ENCODE measurements at places on chromosomes 5 and 9.

DNA sequence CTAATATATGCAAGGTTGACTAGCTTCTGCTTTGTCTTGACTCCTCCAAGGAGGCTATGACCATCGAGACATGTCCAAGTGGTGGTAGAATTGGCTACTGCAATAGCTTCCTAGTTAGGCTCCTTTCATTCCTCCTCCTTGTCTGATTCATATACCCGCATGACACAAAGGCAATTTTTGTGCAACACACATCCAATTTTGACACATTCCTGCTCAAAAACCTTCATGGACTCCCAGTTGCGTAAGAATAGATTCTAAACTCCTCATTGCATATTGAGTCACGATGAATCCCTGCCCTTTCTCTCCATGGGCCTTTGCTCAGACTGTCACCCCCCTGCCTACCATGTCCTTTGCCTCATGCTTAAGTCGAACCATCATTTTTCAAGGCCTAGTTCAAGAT is 344.5 kb downstream of the ACTL7B start:
- DNase-seq: no peak

DNA sequence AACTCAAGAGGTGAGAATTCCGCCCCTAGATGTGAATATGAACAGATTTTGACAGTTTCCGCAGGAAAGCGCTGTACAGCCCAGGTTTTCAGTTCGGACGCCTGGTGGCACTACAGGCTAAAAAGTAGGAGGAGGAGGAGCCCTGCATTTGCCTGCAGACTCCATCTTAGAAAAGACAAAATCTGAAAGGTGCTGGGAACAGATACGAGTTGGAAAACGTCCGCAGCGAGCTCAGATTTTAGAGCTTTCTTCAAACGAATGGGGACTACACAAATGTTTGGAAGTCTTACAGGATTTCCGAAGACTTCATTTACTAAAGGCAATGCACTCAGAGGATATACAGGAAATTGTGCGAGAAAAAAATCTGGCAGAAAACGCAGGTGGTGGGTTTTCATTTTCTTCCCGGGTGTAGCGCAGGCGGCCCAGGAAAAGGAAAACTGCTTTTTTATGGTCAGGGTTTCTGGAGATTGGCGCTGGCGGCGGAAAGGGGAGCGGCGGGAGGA is 9.9 kb upstream of the PCDHB2 start:
- DNase-seq: peak; percentile 38

- DNase-seq: no peak
Measured at GRCh38 chr5:103433211-103433610, 129.4 kb downstream of the NUDT12 start.

DNA sequence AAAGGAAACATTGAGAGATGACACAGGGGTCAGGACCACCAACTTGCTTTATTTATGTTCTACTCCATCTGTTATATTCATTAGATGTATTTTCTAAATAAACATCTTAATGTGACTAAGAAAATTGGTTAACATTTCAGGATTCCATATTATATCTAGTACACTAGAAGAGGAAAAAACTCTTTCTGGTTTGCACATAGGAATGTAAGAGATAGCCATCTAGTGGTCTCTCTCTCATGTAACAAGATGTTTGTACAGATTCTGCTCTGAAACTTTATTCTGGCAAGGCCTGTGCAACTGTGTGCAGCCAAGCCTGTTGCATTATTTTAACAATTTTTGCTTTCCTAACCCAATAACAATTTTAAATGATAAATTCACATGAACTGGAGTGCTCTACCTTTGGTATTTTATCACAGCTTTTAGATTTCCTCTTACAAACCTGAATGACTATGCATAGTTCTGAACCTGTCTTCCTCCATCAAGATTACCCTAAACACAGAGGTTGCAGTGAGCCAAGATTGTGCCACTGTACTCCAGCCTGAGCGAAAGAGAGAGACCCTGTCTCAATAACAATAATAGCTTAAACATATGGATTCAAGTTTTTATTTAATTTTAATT is 148.2 kb downstream of the GIN1 start:
- DNase-seq: no peak

DNA sequence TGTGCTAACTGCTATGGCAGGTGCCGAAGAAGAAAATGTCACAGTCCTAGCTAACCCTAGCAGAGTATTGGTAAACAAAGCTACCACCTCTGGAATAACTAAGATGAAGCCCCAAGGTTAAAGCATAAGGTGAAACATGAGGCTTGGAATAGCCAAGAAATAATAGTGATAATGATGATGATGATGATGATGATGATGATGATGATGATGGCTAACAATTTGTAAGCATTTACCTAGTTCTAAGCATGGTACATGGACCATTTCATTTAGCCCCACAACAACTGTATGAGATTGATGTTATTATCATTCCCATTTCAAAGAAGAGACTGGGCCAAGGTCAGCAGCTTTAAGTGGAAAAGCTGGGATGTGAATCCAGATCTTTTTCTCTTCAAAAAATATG is 35.3 kb downstream of the SH3RF2 start:
- DNase-seq: no peak

- DNase-seq: no peak
Measured at GRCh38 chr9:72952381-72952690, 517 bp downstream of the ALDH1A1 start.

GRCh38 chr5:19125956-19126713 is 861.9 kb downstream of the CDH18 start:
- DNase-seq: no peak

DNA sequence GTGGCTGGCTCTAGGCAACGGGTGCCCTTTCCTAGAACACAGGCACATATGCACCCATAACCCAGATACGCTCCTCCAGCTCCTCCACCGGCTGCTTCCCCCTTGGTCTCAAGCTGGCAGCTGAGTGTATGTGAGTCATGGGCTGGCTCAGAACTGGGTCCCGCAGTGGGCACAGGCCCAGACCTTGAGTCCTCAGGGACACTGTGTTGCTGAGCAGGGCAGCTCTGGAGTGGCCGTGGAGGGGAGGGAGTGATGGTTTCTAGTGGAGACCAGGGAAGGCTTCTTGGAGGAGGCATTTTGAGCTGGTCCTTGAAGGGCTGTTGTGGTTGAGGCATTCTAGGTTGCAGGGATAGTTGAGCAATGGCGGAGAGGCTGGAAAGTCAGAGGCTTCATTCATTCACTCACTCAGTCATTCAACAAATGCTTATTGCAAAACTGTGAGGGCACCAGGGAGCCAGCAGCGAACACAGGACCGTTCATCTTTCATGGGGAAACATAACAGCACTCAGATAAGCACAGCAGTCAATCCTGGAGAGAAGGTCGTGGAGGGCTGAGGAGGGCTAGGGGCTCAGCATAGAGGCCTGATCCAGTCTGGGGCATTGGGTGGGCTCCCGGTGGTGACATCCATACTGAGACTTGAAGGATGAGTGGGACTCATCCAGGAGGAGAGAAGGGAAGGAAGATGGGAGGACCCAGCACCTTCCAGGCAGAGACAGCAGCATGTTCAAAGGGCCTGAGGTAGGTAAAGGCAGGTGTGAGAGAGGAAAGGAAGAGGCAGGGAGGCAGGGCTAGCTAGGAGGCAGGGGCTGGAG is 2.4 kb downstream of the BBLN start:
- no peak for DNase-seq

- no peak for DNase-seq
Measured at GRCh38 chr9:75937521-75938258, 47.2 kb downstream of the PCSK5 start.

- DNase-seq: no peak
Measured at GRCh38 chr5:167861129-167861927, 430.1 kb upstream of the WWC1 start.

GRCh38 chr9:36163049-36163785 is 6.0 kb upstream of the CCIN start:
- no peak for DNase-seq

GRCh38 chr5:78518365-78519197 is 130.0 kb downstream of the LHFPL2 start:
- no peak for DNase-seq

GRCh38 chr5:106755789-106756188 is 914.9 kb downstream of the EFNA5 start:
- DNase-seq: no peak

GRCh38 chr5:149280124-149280523 is 8.5 kb downstream of the AFAP1L1 start:
- DNase-seq: no peak

- no peak for DNase-seq
Measured at GRCh38 chr5:61572959-61573358, 240.9 kb downstream of the ZSWIM6 start.

DNA sequence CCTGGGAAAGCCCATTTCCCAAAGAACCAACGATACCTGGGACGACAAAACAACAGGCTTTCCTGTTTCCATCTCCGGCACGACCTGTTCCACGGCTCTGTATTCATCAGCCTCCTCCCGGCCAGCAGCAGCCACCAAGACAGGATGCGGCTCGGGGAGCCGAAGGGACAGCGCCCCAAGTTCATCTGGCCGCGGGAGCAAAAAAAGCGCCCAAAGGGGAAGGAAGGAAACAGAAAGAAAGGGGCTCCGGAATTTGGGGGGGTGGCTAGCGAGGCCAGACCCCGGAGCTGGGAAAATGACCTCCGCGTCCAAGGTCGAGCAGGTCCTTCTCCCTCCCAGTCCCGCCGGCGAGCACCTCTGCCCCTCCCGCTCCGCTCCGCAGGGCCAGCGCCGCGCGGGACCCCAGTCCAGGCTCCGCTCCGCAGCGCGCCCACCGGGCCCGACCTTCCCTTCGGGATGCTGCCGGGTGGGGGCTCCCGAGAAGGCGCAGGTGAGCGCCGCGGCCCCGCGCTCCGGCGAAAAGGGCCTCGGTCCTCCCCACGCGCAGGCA is 608 bp downstream of the ELOVL7 start:
- no peak for DNase-seq

DNA sequence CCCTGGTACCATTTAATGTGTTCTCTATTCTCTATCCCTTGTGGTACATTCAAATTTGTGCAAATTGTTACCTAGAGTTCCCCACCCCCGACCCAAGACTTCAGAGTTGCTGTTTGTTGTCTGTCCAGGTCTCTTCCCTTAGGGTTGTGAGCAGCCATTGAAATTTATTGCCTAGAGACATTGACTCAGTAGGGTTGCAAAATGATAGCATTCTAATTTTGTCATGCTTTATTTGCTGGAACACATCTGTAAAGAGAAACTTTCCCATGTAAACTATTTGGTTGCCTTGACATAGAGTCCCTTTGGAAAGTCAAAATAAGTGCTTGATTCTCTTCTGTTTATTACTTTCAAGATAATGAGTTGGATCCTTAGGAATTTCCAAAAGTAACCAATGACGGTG is 91.7 kb upstream of the KLF9 start:
- DNase-seq: no peak

DNA sequence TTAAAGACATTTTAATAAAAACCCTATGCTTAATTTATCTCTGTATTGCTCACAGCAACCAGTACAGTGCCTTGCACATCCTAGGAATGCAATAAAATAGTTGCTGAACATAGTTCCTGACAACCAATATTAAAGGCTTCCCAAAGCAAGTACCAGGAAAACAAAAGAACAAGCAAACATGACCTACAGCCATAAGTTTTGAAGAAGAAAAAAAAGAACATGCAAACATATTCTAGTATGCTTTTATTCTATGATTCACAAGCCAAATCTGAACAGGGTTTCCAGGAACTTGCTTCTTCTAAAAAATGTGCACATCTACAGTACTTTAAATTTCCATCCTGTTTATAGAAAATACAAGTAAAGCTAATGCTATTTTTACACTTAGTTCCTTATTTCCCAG is 4.5 kb downstream of the CEMIP2 start:
- no peak for DNase-seq

- no peak for DNase-seq
Measured at GRCh38 chr9:115882911-115883310, 270.7 kb upstream of the PAPPA start.

GRCh38 chr5:175159956-175160355 is 284.0 kb downstream of the DRD1 start:
- no peak for DNase-seq

- DNase-seq: no peak
Measured at GRCh38 chr5:102998224-102998623, 121.7 kb downstream of the GIN1 start.

DNA sequence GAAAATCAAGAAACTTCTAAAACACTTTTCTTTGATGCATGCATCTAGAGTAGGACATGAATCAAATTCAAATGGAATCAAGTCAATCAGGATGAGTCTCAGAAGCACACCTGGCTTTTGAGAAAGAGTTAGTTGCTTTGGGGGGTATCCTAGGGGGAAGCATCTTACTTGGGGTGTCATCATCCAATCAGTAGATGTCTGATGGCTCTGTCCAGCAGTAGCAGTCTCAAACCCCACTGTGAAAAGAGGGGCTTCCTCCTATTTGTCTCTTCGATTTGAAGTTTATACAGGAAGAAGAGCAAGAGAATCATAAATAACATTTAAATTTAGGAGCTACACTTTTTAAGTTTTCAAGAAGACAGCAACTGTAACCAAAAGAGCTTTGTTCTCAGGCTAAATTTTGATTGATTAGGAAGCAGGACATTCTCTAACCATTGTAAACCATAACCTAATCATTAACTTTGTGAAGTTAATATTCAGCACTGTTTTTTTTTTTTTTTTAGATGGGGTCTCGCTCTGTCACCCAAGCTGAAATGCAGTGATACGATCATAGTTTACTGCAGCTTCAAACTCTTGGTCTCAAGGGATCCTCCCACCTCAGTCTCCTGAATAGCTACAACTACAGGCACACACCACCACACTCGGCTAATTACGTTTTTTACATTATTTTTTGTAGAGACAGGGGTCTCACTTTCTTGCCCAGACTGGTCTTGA is 614.7 kb downstream of the CSNK1G3 start:
- DNase-seq: no peak

DNA sequence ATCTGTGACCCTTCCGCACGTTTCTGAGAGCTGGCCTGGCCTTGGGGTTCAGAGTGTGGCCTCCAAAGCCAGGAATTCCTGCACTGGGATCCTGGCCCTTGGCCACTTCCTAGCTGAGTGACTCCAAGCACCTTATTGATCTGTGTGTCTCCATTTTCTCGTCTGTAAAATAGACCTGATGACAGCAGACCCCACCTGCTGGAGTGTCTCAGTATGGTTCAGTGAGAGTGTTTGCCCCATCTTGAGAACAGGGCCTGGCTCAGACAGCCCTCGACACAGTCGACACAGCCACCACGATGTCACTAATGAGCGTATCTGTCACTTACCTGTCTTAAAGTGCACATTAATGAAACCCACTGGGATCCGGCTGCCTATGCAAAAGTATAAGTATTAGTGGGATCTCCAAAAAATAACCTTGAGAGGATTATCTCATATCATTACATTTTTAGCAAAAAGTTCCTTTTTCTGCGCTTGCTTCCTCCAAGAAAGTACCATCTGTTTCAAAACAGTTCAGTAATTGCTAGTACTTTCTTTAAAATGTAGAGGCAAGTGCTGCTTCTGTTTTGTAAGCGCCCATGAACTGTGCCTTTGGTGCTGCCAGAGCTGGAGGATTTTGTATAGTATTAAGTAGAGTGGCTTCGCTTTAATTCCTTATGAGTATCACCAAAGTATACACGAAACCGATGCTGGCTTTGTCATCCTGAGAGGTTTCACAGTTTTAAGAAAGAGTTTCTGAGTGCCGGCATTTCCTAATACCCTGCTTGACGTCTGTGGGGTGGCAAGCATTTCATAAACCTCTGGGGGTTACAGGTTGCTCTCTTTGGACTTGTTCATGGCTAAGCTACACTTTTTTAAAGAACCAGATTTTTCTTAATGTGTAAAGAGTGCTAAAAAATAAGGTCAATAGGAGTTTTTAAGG is 31.7 kb downstream of the UBE2QL1 start:
- DNase-seq: no peak

- DNase-seq: no peak
Measured at GRCh38 chr5:113825176-113825575, 311.7 kb downstream of the YTHDC2 start.

Data from stimulated activated CD4-positive, alpha-beta T cell treated with anti-CD3 and anti-CD28 coated beads, Interleukin-1b, Interleukin-23, amount 100 ng/mL, for 48 hours (primary cell).